NCI-H1930 (cell line): ENCODE measurements at places on chromosomes 3 and 15.

GRCh38 chr15:67103869-67104268 lies 38.5 kb downstream of the SMAD3 start:
- no peak for DNase-seq

- DNase-seq: no peak
These were observed 166.7 kb downstream of the FOXP1 start for GRCh38 chr3:71416876-71417275.

DNA sequence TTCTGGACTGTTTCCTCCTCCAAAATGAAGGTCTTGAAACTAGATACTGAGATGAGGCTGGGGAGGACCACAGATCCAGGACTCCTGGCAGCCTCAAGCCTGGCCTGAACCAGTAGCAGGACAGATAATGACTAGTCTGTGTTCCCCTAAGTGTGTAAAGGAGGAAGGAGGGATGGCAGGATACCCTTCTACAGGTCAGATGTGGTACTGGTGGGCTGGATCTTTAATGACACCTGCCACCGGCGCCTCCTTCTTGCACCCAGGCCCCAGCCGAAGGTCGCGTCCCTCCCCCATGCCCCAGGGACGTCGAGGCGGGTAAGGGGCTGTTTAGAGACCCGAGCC lies 556 bp downstream of the USP19 start:
- no peak for DNase-seq

DNA sequence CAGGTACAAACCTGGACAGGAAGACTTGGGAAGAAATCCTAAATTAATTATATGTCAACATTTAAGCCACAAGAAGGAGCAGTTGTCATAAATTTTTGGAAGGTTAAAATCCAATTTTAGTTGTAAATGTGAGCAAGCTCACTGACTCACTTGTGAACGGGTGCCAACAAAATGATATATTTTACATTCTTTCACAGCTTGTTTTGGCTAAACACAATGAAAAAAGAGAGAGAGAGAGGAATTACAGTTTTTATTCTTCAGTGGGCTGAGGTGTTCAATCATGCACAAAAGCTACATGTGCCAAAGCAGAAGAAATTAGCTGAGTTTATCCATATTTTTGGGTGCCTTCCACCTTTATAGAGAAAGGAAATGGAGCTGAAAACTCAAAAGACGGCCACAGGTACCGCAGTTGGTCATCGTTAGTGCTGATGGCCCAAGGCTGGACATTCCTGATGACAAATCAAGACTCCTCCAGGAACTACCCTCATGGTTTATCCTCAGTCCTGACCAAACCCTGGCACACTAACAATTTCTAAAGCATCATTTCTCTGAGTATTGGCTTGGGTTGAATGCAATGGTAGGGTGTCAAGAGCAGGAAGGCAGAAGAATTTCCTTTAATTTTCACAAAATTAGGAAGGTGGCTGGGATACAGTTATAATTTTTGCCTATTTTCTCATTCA lies 37.6 kb upstream of the WNT5A start:
- DNase-seq: no peak

DNA sequence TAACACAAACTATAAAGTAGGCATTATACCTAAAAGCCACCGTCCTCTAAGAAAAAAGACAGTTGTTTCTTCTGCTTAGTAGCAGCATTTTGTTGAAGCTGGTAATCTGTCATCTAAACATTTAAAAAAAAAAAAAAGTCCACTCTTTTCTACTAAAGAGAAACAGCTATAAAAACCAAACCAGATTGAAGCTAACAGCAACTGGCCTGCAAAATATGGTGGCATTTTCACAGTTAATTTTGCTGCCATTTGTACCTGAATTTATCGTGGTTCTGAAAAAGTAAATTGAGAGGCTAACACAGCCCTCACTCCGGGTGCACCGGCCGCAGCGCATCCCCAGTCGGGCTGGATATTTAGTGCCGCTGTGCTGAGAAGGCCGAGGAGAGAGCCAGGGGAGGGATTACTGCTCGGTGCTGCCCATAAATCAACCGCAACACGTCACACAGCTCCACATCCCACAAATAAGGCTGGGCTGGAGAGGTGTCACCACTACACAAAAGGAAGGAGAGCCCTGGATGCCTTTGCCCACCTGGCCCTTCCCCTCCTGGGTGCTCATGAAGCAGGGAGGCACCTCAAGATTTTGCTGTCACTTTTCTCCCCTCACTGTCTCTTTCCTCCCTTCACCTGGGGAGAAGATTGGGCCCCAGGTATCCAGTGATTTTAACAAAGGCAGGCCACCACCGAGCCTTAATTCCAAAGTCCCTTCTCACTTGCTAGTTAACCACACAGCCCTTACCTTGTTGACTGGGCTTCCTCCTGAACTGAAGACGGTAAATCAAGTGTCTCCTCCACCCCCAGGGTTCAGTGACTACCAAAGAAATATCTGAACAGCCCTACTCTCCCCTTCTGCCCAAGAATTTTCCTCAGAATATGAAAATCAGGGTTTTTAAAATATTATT lies 44.4 kb downstream of the MECOM start:
- no peak for DNase-seq

GRCh38 chr3:32856355-32856889 lies 38.6 kb downstream of the TRIM71 start:
- DNase-seq: no peak

- DNase-seq: no peak
These were observed 20.2 kb upstream of the SLC41A3 start for GRCh38 chr3:126104028-126104635.

DNA sequence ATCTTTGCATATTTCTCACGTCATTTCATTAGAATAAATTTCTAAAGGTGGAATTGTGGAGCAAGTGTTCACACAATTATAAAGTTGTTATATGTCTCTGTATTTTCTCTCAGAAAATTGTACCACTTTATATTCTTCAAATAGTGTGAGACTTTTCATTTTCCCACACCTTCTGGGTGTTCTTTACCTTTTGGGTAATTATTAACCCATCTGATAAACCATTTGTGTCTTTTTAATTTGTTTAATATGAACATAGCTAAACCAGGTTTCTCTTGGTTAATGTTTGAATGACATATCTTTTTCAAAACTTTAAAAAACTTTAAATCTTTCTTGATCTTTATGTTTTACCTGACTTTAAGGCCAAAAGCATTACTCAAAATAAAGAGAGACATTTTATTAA lies 40.5 kb downstream of the DZIP3 start:
- no peak for DNase-seq

- no peak for DNase-seq
These were observed 513.4 kb downstream of the SHQ1 start for GRCh38 chr3:72334681-72335457.

GRCh38 chr15:42820811-42821210 lies 83.9 kb upstream of the CDAN1 start:
- no peak for DNase-seq

DNA sequence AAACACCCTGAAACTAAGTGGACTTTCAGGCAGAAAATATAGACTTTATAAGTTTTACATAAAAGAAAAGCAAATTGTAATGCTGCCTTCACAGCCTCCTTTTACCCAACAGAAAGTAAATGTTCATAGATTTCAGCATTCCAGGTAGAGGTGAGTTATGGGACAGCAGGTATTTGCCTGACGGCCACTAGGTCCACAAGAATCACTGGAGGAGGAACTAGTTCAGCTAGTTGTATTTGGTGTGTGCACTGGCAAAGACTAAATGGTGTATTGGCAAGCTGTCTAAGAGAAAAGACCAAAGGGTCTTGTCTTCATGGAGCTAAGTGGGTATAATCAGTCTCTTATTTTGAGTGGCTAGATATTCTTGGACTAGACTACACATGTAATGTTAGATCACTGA lies 34.2 kb downstream of the ZNF654 start:
- no peak for DNase-seq

DNA sequence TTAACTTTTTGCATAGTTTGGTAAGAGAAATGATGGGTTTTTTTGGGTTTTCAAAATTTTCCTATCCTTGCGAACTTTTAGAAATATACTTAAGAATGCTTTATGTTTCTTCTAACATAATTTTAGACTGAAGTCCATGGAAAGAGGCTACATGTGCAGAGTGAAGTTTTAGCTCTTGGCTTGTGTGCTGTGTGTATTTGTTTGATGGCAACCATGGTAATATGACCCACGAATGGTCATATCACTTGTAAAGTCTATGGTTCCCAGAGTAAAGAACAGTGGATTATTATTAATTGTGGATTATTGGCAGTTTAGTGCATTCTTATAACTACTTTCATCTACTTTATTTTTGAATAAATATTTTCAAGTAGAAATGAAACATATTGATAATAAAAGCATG lies 124.0 kb upstream of the GOLGA6L4 start:
- no peak for DNase-seq

- no peak for DNase-seq
These were observed 15.8 kb downstream of the BOC start for GRCh38 chr3:113227146-113227545.

DNA sequence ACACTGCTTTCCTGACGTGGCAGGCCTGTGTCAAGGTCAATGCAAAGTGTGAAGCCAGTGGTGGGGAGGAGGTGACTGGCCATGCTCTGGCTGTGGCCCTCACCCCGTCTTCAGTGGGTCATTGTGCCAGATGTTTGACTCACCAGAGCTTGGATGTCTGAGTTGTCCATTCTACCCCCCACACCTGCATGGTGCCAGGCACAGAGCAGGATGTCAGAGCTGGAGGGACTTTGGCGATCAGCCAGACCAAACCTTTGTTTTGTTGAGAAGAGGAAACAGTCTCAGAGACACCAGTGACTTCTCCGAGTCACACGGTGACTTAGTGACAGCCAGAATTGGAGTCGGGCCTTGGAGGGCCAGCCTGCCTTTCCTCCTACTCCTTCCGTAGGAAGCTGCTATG lies 49.5 kb downstream of the SMAD6 start:
- no peak for DNase-seq

DNA sequence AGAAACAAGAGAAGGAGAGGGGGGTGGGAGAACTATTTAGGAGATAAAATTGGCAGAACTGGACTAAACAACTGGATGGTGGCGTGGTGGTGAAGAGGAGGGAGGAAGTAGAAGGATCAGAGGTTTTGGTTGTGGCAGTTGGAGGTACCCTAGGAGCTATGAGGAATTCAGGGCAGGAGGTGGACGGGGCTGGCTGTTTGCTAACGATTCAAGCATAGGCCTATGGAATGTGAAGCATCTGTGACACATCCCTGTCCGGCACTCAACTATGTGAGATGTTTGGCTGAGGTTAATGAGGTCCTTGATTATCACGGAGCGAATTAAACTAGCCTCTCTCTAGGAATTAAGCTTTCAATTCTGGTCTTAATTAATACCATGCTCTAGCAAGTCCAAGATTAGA lies 13.5 kb downstream of the TARS3 start:
- DNase-seq: no peak

GRCh38 chr3:127037021-127037400 lies 54.1 kb downstream of the PLXNA1 start:
- no peak for DNase-seq

DNA sequence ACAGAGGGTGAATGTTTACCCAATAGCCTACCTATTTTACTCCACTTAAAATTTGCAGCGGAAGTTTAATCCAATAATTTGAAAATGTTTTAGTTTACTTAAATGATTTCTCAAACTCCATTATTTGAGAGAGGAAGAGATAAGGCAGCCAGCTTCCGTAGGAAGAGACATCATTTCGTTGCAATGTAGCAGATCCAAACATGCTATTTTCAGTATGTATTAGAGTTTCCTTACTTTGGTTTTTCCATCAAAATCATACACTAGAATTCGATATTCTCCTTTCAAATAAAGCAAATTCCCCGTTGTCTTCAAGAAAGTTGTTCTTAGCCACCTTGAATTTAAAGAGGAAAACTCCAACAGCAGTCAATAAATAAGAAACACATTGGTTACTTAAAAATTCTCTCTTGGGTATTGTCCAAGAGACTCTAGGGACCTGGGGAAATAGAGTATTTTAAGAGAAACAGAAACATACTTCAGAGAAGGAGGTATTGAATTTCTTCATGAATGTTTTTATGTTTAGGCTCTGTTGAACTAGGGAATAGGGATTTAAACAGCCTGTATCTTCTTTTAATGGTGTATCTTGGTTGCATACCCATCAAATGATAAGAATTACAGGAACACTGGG lies 324.5 kb upstream of the GBE1 start:
- no peak for DNase-seq

GRCh38 chr3:37872413-37873160 lies 10.9 kb downstream of the CTDSPL start:
- DNase-seq: no peak

GRCh38 chr3:24451461-24452099 lies 43.1 kb downstream of the THRB start:
- DNase-seq: no peak

DNA sequence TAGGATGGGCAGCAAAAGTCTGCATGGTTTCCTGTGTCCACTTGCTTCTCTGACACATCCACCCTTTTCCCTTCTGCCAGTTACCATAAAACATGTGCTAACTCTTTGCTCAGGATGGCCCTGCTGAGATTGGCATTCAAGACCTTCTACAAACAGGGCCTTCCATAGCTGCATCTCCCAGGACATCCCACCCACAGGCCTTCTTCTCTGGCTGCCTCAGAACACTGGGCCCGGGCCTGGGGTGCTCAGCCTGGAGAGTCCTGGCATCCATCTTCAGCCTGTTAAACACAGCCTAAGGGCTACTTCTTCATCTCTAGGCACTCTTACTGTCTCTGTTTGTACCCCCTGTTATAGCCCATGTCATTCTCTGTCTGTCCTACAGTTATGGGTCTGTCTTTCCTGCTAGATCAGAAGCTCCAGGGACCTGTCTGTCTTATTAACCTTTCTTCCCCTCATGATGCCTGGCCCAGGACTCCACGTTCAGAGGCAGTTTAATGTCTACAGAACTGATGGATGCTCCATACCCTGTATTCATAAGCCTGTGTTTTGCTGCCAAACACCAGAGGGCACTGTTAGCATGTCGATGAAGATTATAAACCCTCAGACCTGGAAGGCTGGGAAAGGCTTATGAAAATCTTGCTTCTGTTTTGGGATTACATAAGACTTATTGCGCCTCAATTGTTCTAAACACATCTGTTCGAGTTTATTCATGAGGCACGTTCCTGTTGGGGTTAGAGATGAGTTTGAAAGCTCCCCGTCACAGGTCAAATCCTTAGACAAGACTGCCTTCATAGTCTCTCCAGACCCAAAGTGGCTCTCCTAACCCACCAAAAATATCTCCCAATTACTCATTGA lies 16.5 kb downstream of the SEMA3G start:
- no peak for DNase-seq

- DNase-seq: no peak
These were observed 153.8 kb downstream of the SHQ1 start for GRCh38 chr3:72694398-72694797.

- DNase-seq: no peak
These were observed 176.5 kb upstream of the LYSMD4 start for GRCh38 chr15:99909592-99910295.

- DNase-seq: no peak
These were observed 773.1 kb upstream of the NR2F2 start for GRCh38 chr15:95557226-95558046.

GRCh38 chr3:171163101-171164066 lies 136.9 kb upstream of the SLC2A2 start:
- no peak for DNase-seq

DNA sequence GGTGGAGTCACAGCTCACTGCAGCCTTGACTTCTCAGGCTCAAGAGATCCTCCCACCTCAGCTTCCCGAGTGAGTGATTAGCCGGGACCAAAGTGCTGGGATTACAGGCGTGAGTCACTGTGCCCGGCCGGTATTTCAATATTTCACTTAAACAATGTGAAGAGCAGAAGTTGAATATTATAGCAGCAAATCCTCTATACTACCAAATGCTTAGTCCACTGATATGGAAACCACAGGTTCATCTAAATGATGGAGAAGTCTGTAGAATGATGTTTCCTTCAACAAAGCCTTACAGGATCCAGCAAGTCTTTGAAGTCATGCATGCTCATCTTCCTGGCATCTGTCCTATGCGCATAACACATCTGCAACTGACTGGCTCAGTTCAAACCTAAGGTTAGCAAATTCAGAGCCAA lies 20.3 kb upstream of the UACA start:
- no peak for DNase-seq

- DNase-seq: no peak
These were observed 1.4 kb upstream of the CRABP1 start for GRCh38 chr15:78338781-78339180.
